CMK (cell line): ENCODE measurements at places on chromosomes 11 and 22.

- DNase-seq, result no peak
Observed at GRCh38 chr22:17060126-17060525, 24.7 kb upstream of the IL17RA start.

- no peak for DNase-seq
Observed at GRCh38 chr11:121466063-121466794, 13.5 kb upstream of the SORL1-AS1 start.

DNA sequence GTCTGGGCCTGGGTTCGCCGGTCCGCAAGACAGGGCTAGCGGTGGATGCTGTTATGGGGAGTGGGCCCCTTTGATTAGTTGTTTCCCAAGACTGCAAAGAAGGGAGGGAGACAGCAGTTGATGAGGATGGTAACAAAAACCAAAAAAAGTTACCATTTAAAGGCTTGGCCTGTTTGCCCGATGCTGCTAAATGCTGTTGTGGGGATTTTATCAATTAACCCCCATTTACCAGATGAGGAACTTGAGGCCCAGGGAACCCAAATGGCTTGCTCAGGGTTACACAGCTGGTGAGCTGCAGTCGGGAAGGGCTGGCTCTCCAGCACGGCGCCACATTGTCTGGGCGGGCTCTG is 3.4 kb downstream of the TRPT1 start:
- DNase-seq, result no peak

DNA sequence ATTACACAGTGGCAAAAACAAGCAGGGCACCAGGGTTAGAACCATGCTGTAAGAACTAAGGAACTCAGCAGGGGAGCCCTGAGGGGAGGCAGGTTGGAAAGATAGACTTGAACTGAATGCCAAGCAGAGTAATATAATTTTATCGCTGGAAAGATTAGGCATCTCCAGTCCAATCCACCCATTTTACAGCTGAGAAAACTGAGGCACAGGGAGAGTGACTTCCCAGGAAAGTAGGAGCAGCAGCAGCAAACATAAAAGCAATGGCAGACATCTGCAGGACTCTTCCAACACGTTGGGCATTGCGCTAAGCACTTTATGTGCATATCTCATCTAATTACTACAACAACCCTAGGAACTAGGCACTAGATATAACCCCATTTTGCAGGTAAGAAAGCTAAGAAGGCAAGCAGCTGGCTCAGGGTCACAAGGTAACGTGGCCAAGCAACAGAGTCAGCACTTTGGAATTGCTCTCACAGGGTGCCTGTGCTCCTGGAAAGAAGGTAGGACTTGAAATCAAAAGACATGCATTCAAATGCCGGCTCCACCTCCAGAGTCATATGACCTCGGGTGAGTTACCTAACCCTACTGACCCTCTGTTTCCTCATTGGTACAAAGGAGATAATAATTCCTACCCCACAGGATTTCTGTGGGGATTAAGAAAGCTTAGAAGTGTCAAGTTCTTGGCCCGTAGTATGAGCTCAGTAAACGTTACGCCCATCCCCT is 215.3 kb downstream of the BARX2 start:
- DNase-seq, result no peak

DNA sequence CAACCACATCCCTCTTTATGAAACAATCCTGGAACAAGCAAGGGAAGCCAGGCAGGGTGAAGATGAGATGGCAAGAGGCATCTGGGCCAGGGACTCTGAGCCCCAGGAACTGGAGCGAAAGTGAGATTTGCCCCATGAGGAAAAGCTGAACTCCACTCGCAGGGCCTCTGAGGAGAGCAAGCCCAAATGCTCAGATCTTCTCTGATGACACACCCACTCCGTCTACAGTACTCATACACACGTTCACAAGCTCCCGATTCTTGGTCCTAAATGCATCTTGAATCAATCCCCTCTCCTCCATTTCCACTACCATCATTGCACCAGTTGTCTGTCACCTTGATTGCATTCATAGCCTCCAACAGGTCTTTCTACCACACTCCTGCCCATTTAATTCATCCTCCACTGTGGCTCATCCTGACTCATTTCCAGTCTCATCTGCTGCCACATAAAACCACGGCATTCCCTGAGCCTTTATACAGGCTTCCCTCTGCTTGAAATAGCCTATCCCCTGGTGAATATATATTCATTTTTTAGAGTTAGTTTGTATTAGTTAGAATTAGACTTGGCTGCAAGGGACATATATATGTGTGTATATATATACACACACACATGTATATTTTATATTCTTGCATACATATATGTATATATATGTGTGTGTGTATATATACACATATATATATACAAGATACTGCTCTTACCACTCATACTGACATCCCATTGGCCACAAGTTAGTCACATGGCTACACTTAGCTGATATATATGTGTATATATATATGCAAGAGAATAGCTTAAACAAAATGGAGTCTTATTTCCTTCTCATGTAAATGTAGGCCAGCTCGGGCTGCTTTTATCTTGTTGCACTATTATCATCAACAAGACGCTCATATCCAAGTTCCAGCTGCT is 1.4 kb upstream of the APOA5 start:
- DNase-seq, result no peak

DNA sequence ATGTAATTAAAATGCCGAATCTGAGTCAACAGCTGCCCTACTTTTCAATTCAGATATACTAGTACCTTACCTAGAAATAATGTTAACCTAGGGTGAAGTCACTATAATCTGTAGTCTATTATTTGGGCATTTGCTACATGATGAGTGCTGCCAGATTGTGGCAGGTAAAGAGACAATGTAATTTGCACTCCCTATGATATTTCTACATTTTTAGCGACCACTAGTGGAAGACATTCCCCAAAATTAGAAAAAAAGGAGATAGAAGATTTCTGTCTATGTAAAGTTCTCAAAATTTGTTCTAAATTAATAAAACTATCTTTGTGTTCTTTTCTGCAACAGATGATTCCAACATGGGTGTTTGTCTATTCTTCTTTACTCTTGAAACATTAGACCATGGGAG is 14.1 kb downstream of the MS4A1 start:
- DNase-seq, result no peak

GRCh38 chr11:33567004-33567403 is 133.6 kb downstream of the C11orf91 start:
- DNase-seq, result no peak

- no peak for DNase-seq
Observed at GRCh38 chr11:76230392-76230791, 24.1 kb upstream of the WNT11 start.

DNA sequence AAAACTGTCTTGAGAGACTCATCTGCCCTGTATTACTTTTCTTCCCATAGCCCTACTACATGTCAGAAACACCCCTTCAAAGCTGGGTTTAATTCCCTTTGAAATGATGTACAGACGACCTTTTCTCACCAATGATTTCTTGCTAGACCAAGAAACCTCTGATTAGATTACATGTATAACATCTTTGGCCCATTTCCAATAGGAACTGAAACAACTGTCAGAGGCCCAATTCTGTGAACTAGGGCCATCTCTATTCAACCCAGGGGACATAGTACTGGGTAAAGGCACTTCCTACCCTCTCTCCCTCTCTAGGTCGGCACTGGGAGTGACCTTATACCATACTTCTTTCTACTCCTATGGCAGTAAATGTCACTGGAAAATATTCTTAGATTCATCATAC is 19.4 kb downstream of the NPAT start:
- no peak for DNase-seq

- no peak for DNase-seq
Observed at GRCh38 chr11:65159012-65159411, 11.0 kb upstream of the SPDYC start.

GRCh38 chr22:37726241-37726887 is 29.5 kb downstream of the TRIOBP start:
- no peak for DNase-seq

DNA sequence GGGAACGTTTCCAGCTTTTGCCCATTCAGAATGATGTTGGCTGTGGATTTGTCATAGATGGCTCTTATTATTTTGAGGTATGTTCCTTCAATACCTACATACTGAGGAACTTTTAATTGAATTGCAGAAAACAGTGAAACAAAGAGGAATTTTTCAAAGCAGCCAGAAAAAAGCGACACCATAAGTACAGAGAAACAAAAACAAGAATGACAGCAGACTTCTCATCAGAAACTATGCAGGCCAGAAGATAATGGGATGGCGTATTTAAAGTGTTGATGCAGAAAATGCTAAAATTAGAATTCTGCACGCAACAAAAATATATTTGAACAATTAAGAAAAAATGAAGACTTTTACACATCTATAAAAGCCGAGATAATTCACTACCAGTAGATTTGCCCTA is 95.4 kb upstream of the TIMP3 start:
- DNase-seq, result no peak

DNA sequence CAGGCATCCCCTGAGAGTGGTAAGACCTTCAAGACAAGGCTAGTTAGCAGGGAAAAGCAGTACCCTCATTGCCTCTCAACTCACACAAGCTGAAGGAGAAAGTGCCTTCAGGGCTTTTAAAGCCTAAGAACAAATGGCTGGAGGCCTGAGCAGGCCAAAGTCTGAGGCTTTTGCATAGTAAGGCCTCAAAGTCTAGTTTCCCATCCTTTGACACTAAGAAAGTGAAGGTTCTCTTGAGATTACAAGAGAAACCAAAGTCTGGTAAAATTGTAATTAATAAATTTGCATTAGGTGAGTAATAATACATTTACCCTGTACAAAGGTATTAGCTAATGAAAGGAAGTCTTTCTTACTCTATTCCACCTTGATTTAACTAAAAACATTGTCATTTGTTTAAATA is 47.0 kb upstream of the CCDC89 start:
- DNase-seq, result no peak

- no peak for DNase-seq
Observed at GRCh38 chr11:30018495-30018894, 1.7 kb upstream of the KCNA4 start.

GRCh38 chr22:25067851-25068421 is 115.4 kb downstream of the KIAA1671 start:
- DNase-seq, result no peak

GRCh38 chr22:35311551-35311999 is 11.9 kb downstream of the TOM1 start:
- DNase-seq, result no peak

DNA sequence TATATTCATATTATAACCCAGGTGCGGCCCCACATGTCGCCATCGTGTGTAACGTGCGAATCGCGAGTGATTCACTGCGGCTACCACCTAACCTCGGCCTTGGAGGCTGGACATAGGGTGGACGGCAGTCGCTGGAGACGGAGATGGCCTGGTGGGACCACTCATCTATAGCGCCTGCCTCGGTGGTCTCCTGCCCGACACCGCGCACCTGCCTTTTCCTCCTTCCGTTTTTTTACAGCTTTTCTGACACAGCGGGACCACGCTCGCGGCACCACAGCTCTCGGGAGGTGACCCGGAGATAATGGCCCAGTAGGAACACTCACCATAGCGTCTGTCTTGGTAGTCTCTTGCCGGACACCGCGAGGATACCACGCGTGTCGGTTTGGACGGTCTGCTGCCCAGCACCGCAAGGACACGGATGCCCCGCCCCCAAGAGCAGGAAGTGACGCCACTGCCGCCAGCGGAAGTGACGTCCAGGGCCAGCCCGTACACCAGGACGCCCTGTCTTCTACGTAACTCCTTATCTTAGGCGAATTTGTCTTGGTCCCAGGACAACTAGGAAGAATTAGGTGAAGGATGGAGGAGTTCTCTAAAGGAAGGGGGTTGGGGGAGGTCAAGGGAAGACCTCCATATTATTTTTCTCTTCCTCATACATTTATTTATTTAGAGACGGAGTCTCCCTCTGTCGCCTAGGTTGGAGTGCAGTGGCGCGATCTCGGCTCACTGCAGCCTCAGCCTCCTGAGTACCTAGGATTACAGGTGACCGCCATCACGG is 6.4 kb downstream of the SNU13 start:
- DNase-seq, result peak; percentile 66

- DNase-seq, result no peak
Observed at GRCh38 chr11:76978818-76979217, 55.4 kb upstream of the B3GNT6 start.

GRCh38 chr11:18225913-18226312 is 10.7 kb downstream of the SAA4 start:
- no peak for DNase-seq

DNA sequence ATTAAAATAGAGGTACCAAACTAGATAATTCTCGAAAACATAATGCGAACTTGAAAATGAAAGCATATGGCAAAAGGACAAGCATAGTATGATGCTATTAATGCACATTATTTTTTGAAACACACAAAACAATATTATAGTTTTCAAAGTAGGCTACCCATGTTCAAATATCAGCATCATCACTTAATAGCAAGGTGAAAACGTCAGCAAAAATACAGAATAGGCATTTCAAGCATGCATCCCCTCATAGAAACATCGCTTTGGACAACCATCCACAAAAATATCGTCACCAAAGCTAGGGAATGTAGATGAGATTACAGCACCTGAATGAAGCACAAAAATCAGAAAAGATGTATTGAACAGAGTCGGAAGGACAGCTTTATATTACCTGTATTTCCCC is 814.5 kb upstream of the LRRC4C start:
- no peak for DNase-seq

DNA sequence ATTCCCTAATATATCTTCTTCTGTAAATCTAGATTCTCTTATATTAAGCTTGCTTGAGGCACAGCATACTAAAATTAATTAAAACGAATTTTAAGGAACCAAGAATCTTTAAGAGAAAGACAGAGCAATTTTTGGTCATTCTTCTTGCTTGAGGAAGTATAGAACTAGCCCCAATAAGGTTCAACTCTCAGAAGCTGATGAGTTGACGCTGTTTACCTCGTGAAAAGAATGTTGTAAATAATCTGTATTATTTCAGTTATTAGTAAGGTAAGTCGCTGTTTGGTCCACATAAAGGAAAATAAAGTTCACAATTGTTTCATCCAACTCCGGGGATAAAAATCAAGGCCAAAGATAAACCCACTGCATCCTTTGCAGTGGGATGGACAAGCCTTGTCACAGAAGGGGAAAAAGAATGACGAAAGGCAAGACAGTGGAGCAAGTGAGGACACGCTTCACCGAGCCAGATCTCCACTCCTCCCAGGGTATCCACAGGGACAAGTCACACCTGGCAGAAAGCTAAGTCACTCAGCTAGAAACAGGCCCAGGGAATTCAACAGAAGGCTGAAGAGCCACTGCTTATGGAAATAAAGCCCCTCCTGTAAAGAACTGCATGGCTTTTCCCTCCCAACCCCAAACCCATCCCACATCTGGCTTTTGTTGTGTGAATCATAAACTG is 752 bp downstream of the POU2AF1 start:
- DNase-seq, result no peak

DNA sequence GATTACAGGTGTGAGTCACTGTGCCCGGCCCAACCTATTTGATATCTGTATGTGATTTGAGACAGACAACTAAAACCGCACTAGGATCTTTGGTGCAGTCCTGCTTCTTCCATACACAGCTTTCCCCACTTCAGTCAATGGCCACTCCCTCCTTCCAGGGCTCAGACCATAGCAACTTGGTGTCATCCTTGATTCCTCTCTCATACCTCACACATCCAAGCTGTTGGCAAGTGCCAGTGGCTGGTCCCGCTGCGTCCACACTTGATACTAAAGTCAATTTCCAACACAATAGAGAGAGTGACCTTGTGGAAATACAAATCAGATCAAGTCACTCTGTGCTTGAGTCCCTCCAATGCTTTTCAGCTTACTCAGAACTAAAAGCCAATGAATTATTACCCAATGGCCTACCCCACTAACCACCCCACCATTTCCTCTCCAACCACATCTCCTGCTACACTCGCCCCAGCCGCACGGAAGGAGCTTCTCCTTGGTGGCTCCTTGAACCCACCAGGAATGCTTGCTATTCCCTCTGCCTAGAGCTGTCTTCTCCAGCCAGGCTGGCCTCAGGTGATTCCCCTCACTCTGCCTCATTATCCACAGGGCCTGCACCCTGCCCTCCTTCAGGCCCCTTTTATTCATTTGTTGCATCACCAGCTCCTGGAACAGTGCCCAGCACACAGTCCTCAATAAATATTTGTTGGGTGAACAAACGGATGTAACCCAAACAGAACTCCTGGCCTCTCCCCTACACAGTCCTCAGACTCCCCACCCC is 12.9 kb downstream of the ABTB2 start:
- DNase-seq, result no peak
